Non-pigmented ciliary epithelial cell (primary cell): ENCODE measurements at places on chromosomes 7 and 10.
A peak's percentile ranks its signal among the peaks of the same experiment; 100 is the strongest.

- DNase-seq = peak; percentile 70
Measured at GRCh38 chr7:13880789-13881188, 108.7 kb downstream of the ETV1 start.

- no peak for DNase-seq
Measured at GRCh38 chr7:24924375-24924774, 55.6 kb downstream of the OSBPL3 start.

- DNase-seq = no peak
Measured at GRCh38 chr7:148761499-148762278, 63.0 kb downstream of the CUL1 start.

DNA sequence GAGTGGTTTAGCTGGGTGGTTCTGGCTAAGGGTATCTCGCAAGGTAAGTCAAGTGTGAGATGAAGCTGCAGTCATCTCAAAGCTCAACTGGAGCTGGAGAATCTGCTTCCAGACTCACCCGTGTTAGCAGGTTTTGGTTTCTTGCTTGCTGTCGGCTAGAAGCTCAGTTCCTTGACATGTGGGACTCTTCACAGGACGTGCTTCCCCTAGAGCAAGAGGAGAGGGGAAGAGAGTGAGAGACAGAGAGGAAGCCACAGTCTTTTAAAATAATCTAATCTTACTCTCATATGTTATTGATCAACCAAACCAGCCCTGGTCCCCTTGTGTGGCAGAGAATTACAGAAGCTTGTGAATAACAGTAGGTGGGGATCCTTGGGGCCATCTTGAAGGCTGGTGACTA is 199.5 kb downstream of the REEP3 start:
- no peak for DNase-seq

DNA sequence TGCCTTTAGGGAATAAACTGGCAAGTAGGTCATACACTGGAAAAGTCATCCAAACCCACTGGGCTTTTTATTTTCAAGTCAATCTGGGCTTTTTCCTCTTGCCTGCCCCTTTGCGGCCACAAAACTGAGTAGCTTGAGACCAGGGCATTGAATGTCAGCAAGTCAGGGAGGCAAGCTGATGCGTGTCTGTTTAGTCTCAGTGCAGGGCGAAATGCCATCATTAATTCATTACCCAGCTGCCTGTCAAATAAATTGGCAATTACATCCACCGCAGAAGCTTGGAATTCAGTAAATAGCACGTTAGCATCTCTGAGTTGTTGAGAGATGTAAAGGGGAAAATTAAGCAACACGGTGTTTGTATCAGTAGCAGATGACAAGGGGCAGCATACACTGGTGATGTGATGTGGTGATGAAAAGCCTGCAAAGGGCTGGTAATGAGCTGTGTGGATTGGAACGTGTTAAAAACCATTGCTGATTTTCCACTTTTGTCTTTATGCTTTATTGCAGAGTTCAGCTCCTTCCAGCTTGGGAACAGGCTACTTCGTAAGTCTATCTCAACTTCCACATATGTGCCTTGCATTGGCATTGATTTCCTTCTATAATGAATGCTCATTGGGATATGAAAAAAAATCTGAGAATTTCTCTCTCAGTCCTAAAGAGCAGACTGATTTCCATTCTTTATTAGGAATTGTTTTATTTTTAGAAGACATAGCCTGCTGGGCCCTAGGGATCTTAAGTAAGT is 535.9 kb downstream of the AUTS2 start:
- no peak for DNase-seq

GRCh38 chr7:11332186-11332864 is 358.7 kb downstream of the PHF14 start:
- no peak for DNase-seq

DNA sequence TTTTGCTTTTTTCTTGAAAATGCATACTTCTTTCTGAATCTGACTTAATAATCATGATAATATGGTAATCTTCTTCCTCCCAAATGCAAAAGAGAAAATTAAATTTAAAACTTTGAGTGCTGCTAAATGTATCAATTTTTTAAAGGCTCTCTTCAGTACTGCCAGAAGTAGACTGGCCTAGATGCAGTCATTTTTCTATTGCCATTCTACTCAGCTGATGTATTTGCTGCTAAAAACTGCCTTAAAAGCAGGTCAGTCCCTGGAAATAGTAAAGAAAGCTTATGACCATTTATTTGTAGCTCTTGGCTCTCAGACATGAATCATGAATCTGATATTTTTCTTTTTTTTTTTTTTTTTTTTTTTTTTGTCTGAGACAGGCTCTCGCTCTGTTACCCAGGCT is 28.5 kb downstream of the NAPEPLD start:
- DNase-seq = no peak

DNA sequence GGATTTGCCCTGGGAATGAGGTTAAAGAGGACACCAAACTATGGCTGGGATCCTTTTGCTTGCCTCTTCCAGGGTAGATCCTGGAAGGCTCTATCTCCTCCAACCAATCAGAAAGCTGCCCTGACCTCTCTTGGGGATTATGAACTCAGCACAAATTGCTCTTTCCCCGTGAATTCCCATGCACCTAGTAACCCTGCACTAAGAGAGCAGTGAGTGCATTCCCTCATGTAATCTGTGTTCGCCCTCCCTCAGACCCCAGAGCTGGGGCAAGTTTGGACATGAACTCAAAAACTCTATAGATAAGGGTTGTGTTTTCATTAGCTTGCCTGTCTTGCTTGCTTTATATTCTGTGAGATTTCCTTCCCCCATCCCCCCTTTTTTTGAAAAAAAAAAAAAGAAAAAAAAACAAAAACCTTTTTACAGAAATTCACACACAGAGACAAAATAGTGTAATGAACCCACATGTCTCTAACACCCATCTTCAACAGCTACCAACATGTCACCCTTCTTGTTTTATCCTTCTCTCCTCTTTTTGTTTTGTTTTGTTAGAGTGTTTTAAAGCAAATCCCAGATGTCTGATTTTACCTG is 225.5 kb upstream of the TCF7L2 start:
- no peak for DNase-seq

GRCh38 chr10:15046626-15047025 is 2.9 kb downstream of the OLAH start:
- DNase-seq = peak; percentile 59

GRCh38 chr10:131440405-131441360 is 129.2 kb upstream of the TCERG1L start:
- no peak for DNase-seq

DNA sequence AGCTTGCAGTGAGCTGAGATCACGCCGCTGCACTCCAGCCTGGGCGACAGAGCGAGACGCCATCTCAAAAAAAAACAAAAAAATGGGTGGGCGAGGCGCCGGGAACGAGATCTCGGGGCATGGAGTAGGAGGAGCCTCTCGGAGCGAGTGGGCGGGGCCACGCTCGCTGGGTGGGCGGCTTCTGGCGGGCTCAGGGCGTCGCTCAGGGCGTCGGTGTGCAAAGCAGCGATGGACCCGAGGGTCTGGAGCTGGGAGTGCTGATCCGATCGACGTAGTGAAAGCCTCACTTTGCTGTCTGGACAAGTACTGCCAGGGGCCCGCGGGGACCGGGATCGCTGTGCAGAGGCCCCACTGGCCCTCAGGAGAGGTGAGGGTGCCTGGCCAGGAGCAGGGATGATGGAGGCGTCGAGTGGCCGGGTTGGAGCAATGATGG is 22.6 kb upstream of the AMZ1 start:
- no peak for DNase-seq

DNA sequence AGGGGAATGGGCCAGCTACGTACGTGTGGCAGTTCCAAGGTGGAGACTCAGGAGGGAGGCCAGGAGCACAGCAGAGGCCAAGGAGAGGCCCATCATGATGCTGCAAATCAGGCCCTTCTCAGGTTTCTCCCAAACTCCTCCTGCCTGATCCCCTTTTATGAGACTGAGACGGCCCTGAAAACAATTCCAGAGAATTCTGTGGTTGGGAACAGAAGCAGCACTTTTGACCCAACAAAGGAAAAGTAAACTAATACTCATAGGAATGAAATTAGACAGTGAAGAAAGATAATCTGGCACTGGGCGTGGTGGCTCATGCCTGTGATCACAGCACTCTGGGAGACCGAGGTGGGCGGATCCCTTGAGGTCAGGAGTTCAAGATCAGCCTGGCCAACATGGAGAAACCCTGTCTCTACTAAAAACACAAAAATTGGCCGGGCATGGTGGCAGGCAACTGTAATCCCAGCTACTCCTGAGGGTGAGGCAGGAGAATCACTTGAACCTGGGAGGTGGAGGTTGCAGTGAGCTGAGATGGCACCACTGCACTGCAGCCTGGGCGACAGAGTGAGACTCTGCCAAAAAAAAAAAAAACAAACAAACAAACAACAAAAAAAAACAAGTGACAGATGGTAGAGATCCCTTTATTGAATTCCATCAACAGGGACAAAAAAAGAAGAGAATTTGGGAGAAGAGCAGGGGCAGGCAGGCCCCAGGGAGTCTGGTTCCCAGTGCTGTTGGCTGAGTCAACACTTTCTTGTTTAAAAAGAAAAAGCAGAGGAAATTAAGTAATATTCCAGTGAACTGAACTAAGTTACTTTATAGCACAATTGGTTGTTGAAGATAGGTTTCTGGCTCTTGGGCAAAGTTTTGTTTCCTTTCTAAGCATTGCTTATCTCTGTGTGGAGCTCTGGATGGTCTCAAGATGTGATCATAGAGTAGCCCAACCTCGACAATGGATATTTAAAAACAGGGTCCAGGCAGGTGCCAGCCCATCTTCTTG is at the start of gene CCL26:
Gene CCL26 (minus strand): TSS at position 131 of the 997 bp plus-strand sequence. CDS start 35 bp downstream, at position 96.
- peak; percentile 49 for DNase-seq

GRCh38 chr10:21068026-21068656 is 171.0 kb upstream of the NEBL start:
- DNase-seq = no peak

DNA sequence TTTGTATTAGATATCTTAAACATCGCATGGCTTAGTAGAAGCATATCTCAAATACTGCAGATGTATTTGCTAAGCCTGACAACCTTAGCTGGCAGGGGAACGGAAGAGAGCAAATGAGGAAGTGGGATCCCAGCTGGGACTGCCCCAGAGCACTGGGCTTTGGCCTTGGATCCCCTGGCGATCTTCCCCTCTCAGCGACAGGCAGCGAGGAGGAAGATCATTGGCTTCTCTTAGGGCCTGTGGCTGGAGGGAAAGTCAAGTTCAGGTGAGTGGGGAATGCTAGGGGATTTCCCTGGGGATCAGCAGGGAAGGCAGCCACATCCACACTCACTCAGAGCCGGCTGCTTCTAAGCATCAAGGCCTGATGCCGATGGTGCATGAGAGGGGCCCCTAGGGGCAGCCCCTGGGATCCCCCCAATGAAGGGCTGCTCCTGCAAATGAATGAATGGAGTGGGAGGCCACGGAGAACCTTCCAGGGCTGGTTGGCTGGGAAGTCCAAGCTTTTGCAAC is 42.0 kb downstream of the LYZL2 start:
- no peak for DNase-seq

DNA sequence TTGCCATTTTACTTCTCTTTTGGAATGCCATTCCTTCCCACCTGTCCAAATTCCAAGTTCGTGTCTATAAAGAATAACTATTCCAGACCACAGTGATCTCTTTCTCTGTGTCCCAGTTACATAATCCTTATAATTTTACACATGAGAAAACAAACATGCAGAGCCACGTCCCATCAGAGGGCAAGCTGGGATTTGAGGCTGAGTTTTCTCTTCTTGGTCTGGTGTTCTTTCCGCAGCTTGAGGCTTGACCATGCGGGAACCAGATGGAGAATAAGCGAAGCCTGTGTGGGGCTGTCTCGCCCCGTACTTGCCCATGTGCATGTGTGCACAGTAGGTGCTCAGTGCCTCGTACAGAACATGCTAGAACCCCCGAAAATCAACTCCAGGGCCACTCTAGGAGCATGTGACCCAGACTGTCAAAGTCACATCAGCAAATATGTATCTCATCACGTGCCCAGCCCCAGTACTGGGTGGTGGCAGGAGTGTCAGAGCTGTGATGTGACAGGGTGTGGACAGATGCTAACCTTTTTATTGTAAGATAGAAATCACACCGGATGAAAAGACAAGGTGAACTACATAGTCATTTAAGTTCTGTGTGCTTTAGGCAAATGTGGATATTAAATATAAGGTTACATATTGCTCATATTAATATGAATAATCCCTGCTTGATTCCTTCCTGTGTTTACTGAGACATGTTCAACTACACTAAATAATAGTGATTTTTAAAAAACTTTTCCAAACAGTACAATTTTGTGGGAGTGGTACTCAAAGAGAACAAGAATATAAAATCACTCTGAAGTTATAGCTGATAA is 3.2 kb downstream of the INSIG1 start:
- DNase-seq = no peak

DNA sequence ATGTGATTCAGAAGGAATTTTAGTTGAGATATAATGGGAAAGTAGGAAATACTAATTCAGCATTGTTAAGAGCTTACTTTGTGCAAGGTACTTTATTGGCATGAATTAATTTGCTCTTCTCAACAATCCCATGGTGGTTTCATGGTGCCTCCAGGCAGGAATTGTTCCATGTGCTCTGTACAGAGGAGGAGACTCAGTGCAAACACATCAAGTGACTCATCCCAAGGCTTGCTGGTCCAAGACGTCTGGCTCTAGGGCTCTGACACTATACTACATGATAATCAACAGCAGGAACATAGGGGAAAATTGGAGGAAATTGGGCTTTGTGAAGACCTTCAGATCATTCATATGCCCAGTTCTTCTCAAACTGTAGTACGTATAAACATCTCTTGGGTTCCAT is 66.5 kb upstream of the PRKG1 start:
- DNase-seq = no peak

DNA sequence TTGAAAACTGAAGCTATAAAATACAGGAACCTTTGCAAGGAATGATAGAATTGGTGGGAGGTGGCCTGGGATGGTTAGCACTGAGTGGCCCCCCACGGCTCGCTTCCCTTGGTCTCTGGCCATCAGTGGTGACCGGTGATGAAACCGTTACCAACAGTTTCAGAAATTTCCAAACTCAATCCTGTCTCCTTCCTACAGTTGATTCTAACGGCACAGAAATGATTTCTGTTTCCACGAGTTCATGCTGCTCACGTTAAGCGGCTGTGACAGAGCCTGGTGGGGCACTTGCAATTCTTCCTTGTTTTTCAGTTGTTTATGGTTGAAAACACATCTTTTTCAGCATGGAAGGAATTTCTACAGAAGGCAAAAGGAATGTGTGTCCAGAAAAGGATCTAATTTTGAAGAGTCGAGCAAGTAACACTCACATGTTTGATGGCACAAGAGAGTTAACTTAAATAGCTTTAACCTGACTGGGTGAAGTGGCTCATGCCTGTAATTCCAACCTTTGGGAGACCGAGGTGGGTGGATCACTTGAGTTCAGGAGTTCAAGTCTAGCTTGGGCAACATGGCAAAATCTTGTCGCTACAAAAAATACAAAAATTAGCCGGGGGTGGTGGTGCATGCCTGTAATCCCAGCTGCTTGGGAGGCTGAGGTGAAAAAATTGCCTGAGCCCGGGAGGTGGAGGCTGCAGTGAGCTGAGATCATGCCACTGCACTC is 100.1 kb downstream of the DNAJB6 start:
- no peak for DNase-seq
